ENCODE measurements at places on chromosomes 3 and 15.

DNA sequence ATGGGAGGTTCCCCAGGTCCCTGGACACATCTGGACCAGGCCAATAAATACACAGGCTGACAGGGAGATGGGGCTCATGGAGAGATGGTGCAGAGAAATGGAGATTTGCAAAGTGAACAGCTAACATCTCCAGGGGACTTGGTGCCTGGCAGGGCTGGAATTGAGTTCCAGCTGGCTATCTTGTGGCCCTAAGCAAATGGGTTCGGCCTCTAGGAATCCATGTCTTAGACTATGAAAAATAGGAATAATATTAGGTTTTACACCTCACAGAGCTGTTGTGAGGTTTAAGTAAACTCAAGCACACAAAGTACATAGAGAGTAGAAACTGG is 82.9 kb upstream of the SPATA12 start:
- no peak for DNase-seq

GRCh38 chr15:96625256-96625655 is 294.8 kb downstream of the NR2F2 start:
- no peak for DNase-seq

GRCh38 chr3:43372809-43373559 is 86.6 kb downstream of the SNRK start:
- no peak for DNase-seq

GRCh38 chr3:154144825-154145465 is 23.8 kb downstream of the ARHGEF26 start:
- no peak for DNase-seq

DNA sequence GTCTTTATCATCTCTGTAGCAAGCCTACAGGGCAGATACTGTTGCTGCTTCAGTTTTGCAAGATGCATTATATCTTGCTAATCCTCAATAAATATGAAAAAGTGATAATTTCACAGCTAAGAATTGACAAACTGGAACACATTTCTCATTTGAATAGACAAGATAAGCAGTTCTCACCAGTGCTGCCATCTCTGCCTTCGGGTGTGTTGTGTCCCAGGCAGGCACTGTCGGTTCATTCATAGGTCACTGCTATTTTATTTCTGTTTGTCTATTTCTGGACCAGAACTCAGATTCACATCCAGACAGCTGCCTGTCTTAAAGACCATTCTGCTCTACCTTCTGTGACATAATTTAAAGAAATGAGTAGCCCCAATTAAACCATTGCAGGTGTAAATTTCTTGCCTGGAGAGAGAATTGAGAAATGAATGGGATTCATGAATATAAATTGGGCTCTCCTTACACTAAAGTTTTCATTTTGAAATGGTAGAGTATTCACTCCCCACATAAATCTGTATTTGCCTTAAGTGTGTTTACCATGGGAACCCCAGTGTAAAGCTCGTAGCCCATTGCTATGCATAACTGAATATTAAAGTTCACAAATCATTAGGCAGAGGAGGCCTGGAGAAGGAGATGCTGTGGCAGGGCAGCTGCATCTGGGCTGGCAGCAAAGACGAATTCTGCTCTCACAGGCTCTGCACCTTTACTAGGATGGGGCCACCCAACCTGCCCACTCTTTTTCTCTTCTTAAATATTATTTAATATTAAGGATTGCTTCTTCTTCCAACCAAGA is 149.9 kb downstream of the ARPP21 start:
- no peak for DNase-seq

DNA sequence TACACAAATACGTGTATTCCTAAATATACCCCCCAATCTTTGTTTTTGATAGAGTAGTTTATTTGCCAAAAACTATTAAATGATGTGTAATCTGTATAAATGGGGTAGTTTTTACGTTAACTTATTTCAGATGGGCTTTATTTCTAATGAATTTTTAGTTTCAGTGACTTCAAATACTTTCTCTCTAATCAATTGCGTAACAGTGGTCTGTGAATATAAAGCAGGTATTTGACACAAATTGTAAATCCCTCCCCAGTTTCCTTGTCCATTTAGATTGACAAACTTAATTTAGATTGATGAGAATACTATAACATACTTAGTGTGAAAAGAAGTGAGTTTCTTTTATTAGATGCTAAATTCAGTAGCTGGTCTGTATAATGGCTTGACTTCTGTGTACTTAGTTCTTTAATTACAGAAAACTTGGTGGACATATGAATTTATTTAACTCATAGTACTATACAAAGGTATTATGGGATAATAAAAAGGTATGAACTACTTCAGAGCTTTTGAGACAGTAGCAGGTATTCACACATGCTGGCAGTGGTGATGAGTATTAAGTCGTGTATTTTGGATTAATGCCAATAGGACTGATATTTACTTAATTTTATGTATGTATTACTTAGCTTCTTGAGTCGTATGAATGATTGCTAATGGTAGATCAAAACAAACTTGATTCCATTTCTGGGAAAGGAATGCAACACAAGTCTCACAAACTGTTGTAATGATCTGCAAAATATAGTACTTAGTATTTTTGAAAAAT is 81.6 kb downstream of the STT3B start:
- no peak for DNase-seq

DNA sequence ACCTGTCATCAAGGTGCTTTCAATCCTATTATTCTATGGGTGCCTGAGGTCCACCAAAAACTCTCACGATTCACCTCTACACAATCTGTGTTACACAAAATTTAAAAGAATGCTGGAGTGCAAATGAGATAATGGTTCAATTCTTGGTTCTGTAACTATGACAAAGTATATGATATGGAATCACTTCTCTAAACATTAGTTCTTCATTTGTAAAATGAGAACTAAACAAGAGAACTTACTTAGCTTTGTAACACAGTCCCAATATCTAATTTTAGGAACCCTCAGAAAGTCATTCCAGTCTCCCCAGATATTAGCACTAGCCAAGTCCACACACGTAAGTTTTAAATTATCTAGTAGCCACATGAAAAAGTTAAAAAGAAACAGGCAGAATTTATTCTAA is 111.5 kb downstream of the TBL1XR1 start:
- no peak for DNase-seq

GRCh38 chr3:100207886-100208285 is 52.9 kb upstream of the TBC1D23 start:
- DNase-seq, result no peak

DNA sequence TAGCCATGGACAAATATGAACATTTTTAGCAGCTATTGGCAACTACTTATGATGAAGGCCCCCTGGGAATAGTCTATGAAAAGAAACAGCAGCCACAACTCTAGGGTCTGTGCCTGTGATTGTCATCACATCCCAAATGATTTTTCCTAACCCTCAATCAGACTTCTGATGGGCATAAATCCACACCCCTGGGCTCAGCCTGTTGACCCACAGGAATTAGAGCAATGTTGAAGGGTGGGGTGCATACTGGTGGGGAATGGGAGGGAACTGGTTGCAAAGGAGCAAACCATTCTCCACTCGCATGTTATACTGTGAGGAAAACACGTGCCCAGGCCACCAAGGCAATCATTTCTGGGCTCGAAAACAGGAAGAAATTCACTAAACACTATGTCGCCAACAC is 106.5 kb upstream of the CTNNB1 start:
- no peak for DNase-seq

DNA sequence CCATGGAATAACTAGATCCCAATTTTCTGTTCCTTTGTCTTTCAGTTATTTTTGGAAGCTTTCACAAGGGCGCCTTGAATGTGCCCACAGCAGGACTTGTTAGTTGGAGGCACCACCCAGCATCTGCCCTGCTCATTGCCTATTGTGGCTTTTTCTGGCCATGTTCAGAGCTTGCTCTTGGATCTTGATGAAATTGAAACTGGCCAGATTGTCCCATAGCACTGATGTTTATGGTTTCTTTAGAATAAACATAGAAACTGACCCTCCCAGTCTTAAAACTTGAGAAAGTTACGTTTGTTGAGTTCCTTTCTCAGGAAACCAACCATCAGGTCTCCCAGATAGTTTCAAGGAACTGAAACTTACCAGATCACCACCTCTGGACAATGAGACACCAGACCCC is 474.7 kb downstream of the IL5RA start:
- no peak for DNase-seq

DNA sequence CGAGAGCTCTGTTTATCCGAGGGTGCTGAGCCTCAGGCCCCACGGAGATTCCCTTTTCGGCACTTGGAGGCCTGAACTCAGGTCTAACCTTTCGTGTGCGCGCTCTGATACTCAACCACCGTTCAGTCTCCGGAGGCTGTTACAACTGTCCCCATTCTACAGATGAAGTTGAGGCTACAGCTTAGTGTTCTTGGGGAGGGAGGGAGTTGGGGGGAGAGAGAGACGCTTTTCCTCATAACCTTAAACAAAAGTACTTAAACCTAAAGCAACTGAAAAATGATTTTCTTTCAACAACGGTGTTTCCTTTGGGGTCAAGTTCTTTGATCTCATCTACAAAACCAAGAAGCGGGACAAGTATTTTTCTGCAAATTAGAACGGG is 952 bp upstream of the CHST2 start:
- DNase-seq, result no peak

- no peak for DNase-seq
These were observed 595.4 kb downstream of the CADM2 start for GRCh38 chr3:85554153-85554552.

DNA sequence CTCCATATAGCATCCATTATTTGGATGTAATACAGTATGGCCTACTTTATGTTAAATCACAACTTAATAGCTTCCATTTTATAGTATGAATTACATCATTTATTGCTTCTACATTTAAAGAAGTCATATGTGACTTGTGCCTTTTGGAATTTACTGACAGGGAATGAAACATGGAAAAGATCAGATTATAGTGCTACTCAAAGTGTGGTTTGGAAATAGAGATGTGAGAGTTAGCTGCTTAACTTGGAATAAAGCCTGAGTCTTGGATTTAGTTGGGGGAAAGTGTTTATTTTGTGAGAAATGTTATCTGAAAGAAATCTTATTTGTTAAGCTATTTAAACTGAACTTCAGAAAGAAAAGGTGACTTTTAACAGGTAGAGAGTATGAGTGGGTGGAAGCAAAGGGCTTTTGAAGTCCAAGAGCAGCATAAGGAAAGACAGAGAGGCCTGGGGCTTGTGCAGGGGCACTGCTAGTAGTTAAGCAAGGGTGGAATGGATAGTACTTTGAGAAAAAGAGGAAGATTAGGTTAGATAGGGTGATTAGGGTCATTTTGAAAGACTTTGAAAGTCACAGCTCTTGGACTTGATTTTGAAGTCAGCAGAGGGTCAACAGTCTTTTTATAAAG is 60.5 kb downstream of the SLMAP start:
- no peak for DNase-seq

DNA sequence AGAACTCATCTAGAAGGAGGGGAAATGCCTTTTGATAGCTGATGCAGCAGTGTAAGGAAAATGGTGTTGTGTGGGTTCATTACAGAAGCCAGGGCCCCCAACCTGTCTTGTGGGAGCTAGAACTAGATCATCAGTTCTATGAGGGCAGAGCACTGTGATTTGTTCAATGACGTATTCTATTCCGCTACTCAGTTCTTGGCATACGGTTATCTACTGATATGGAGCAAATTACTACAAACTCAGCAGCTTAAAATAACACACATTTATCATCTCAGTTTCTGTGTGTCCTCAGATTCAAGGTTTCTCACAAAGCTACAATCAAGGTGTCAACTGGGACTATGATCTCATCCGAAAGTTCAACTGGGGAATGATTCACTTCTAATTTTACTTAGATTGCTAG is 250.5 kb downstream of the FEZF2 start:
- no peak for DNase-seq

DNA sequence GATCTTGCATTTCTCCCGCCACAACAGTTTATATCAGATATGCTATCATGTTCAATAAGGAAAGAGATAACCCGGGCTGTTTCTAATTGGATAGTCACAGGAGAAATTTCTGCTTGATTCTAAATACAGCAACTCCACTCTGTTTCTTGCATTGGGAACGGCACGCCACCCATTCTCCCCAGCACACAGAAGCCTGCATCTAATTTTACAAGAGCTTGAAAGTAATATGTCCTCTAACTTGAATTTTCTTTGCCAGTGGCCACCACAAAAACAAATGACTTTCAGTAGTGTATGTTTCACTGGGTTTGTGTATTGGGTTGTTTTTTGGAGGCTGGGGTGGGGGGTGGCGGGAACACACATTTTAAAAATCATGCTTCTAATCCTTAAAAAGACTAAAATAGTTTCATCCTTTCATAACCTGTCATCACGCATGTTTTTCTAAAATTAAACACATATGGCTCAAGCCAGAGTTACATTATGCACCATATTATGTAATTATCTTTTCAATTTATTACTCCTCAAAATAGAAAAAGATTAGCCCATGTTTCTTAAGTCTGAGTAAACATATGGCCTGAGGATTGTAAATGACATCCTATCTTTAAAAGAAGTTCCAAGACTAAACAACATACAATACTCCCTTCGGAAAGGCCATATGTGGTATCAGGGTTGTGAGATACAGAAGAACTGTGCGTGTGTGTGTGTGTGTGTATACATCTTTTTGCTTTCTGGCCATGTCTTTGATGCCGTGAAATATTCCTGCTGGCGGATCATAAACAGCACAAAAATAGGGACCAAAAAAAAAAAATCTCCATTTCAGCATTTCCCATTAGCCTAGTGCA is 176.3 kb downstream of the FOXP1 start:
- no peak for DNase-seq

GRCh38 chr3:50374363-50375257 is 15.3 kb upstream of the TMEM115 start:
- DNase-seq, result no peak

DNA sequence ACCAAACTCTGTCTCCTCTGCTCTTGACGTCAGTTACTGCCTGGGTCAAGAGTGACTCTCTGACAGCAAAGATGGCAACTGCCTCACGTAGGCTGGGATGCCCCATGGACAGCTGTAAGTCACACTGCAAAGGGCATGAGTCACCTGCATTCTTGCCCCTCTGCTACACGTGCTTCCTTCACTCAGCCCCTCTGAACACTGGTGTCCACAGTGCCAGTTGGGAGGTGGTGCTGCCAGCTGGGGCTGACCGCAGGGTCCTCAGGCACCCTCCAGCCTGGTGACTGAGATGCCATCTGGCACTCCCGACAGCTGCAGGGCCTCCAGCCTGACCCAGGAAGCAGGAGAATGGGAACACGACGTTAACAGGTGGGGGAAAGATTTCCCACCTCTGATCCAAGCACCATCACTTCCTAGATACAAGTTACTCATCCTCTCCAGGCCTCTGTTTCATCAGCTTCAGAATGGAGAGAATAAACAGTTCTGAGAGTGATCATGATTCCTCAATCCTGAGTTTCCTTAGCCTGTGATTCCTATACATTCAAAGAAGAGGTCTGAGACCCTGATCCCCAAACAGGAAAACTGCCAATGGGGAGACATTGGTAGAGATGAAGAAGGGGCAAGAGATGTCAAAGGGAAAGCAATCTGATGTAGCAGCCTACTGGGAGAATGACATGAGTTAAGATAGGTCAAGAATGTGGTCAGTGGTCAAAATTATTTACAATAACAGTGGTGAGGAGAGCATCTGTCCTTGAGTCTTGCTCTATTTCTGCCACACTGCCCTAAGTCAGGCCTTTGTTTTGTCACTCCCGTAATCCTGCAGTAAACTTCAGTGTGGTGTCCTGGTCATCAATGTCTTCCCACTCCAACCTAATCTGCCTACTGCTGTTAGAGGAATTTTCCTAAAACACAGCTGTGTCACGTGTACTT is 86.1 kb upstream of the BCL6 start:
- DNase-seq, result no peak

Data from central memory CD8-positive, alpha-beta T cell (primary cell).